HTR-8/SVneo (cell line): ENCODE measurements at places on chromosomes 12 and 14.

GRCh38 chr14:20934148-20934762 is 21.0 kb upstream of the RNASE2 start:
- DNase-seq: no peak

DNA sequence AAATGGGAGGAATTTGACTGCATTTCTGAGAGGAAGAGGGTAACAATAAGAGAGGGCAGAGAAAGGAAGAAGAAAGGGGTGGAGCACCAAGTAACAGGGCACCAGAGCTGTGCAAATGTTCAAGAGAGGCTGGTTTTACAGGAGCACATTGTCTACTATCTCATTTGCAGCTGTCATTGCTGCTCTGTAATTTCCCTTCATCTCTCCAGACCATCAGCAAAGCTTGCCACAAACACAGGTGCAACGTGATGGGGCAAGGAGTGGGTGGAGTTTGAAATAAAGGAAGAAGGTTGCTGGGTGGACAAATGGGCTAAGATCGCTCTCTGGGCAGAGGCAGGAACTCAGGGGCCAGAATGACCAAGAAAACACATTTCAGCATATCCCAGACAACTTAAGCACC is 47.9 kb upstream of the PLEKHG6 start:
- DNase-seq: no peak

- no peak for DNase-seq
Measured at GRCh38 chr12:104463368-104463767, 6.6 kb downstream of the CHST11 start.

DNA sequence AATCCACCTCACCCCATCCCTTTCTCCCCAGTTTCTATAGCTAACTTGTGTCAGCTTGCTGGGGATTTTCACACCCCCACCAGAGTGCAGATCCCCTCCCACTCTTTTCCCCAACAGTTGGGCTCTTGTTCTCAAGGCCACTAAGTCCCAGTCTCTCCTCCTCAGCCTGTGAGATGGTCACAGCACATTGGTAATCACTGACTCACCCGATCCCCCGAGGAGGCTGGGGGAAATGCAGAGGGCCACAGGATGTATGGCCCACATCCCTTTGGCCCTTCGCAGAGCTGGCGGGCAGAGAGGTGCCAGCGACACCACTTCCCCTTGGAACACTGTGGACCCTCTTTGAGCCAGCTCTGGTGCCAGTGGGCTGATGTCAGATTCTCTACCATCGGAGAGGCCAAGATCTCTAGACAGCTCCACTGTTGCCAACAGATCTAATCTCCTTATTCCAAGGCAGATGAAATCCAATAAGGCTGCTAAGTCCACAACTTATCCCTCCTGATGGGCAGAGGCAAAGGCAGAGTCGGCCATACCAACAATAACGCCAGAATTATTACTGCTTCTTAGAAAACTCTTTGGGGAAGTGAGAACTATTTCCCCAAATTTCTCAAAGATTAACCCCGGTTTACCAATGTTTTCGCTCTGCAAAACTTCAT is 1.6 kb downstream of the FMNL3 start:
- DNase-seq: peak; percentile 55

DNA sequence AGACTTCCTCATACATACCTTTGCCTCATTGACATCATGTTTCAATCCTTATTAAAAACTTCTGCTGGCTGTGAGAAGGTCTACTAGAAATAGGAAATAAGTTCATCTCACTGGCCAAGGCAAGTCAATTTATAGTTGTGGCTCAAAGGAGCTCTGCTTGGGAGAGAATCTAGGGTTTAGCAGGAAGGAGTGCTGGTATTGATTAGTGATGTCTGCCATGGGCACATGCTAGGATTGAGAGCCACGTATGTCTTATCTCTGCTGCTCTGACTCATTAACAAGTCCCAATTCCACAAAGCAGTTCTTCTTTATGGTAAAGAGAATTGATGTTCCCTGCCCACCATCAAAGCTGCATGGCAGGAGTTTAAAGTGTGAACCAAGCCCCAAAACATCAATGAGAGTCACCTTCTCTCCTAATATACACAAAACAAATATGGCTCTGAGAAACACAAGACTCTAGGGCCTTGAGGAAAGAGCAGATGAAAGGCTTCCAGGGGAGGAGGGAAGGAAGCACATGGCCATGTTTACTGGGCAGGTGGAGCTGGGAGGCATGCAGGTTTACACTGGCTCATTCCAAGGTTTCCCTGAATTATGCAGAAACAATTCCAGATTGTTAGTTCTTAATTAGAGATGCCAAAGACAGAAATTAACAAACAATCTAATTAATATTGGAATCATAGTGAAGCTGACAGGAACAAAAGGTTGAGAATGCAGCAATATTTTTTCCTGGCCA is 931.9 kb upstream of the TMEM132C start:
- no peak for DNase-seq

DNA sequence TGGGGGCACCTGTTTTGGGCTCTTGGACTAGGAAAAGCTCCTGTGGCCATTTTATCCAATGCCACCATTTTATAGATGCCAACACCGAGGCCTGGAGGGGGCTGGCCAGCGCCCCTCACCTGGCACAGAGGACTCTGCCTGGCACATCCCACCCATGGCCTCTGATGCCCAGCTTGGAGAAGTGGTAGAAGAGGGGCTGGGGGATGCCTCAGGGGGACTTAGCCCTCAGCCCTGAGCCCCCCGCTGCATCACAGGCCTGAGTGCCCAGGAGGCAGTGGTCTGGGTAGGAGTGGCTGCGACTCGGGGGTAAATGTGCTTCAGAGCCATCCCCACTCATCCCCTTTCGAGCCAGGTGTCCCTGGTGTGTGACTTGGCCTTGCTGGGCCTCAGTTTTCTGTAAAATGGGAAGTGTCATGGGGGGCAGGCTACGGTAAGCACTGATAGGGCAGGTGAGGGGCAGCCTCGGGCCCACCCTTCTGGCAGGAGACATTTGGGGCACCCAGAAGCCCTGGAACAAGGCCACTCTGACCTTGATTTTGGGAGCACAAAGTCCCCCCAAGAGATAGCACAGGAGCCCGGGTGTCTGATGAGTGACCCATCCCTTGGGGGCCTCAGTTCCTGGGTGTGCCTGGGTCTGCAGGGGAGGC is 22.5 kb downstream of the SH2B3 start:
- DNase-seq: no peak

DNA sequence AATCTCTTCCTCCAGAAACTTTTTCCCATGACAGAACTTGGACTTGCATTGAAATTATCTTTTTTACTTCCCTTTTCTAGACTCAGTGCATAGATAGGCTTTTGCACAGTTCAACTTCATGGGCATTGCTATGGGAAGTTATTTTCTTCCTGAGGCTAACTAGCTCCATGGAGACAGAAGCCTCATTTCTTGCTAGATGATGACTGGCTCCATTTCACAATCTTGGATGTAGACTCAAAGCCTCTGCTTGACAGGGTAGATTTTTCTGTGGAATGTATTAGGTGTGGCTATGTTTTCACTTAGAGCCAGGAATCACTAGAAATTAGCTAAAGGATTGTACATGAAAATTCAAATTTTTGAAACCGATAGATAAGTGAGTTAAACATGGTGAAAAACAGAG is 884.1 kb upstream of the MGAT4C start:
- DNase-seq: no peak

- no peak for DNase-seq
Measured at GRCh38 chr14:81535396-81536164, 1.9 kb upstream of the SEL1L start.

DNA sequence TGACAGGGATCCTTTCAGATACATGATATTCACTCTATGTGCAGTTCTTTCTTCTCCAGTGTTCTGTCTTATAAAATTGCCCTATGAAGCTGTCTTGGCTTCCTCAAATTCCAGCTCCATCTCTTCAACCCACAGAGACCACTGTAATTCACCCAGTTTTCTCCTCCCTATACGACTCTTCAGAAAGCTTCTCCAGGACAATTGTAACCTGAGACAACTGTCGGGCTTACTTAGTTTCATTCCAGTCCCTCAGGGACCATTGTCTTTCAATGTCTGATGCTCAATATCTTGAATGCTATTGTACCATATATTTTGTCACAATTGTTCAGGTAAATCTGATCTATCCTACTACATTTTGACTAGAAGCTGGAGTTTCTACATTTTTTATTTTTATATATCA is 345.3 kb downstream of the RPL10L start:
- no peak for DNase-seq

GRCh38 chr14:33035416-33036194 is 96.9 kb downstream of the NPAS3 start:
- no peak for DNase-seq
